ENCODE measurements at places on chromosomes 5 and 9. TPM values are rescaled to one million over a fixed set of nuclear protein-coding genes. Genes with fewer than 3 reads are reported as not detected.

DNA sequence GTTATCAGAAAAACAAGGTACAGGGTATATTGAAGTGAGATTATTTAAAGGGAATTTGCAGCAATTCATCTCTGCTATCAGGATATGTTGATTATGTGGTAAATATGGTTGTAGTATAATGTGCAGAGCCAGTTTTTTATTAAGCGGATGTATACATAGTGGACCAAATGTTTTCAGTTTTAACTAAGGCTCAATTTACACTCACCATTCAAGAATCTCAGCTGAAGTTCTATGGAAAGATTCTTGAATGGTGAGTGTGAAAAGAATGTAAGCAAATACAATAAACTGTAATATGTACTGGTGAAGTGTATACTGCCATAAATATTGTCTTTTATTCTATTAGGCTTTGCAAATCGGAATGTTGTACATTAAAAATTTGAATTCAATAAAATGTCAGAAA lies 895.9 kb upstream of the CDH10 start:
- no peaks in the 10 kb centered on the region for H3K4me1 ChIP-seq

DNA sequence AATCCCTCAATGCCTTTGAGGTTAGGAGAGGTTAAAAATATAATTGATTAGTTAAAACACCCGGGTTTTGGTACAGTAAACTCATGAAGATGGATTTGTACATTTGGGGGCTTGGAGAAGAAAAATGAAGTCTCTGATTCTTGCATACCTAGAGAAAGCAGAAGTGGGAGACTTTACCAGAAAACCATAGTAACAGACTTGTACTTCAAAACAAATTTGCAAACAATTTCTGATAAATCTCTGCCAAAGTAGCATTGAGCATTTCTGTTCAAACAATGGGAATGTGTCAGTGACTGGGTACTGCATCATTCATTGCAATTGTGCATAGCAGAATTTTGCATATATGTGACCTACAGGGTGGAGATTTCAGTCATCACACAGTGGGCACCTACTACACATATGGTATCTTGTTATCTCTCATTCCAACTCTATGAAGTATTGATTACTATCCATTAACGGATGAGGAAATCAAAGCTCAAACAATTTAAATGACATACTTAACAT lies 256.9 kb downstream of the PLK2 start:
- H3K4me3 ChIP-seq: no peak overlapping the region
- DNase-seq: no peak
- H3K4me1 ChIP-seq: no peaks in the 10 kb centered on the region

DNA sequence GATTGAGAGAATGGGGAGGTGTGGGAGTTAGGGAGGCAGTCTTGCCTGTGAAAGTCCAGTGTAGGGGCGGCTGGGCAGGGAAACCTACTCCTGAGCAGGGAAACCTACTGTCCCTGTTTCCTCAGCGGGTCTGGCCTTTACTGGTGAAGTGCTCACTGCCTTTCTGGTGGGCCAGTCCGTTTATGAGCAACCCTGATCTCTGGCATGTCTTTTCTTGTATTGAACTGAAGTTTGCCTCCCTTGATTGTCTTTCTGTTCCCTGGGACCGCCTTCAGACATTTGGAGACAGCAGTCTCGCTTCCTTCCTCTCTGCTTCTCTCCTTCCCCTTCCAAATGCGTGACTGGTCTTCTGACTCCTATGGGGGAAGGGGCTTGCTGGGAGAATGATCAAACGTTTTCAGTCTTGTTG lies 2.9 kb downstream of the SNX18 start:
- peaks cover 56% of the 10 kb centered on the region for H3K4me1 ChIP-seq
- H3K27me3 ChIP-seq: no peaks in the 10 kb centered on the region
- no peaks in the 10 kb centered on the region for H3K36me3 ChIP-seq

- no peaks in the 10 kb centered on the region for H3K36me3 ChIP-seq
- H3K27ac ChIP-seq: no peak overlapping the region
- no peak for DNase-seq
- H3K4me3 ChIP-seq: no peak overlapping the region
- H3K4me1 ChIP-seq: no peaks in the 10 kb centered on the region
Observed at GRCh38 chr5:174444479-174445188, 279.7 kb upstream of the MSX2 start.

The SPINK4 gene
- not detected for total RNA-seq

The C9orf153 gene
- total RNA-seq: not detected

DNA sequence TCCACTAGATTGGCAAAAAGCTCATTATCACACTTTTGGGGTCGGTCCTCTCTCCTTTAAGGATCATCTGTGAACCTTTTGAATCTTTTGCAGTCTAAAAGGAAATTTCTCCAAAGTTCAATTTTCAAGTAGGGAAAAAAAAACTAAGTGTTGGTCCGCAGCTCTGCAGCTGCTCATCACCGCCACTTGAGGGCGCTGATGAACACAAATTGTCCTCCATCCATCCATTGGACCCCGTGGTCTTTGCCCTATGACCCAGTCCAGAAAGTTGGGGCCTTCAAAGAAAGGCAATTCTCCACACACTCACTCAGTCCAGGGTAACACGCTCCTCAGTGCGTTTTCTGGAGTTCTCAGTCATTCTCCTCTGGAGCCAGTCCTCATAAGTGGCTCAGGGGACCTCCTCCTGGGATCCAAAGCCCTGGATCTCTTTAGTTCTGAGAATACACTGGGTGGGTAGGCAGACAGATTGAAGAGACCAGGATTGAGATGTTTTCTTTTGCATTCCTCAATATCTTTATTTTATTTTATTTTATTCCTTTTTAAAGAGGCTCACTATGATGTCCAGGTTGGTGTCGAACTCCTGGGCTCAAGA lies 63.6 kb upstream of the SLC28A3 start:
- no peak for DNase-seq
- no peaks in the 10 kb centered on the region for H3K36me3 ChIP-seq
- H3K27ac ChIP-seq: no peak overlapping the region
- no peaks in the 10 kb centered on the region for H3K4me1 ChIP-seq

DNA sequence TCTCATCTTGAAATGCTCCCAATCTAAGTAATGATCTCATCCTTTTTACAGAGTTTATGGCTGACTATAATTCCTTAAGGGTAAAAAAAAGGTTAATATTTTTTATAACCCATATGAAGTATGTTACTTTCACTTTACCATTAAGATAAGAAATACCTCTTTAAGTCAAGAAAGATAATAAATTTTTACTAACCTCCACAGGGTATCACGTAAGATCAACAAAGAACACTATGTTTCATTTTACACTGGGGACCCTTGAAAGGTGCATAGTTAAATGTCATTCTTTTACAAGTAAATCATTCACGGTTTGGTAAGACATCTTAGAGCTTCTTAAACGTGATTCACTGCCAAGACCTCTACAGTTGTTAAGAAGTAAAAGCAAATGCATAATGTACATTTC lies 472.7 kb upstream of the CDH9 start:
- H3K27me3 ChIP-seq: no peaks in the 10 kb centered on the region
- no peaks in the 10 kb centered on the region for H3K36me3 ChIP-seq
- no peak for DNase-seq
- no peaks in the 10 kb centered on the region for H3K4me1 ChIP-seq

DNA sequence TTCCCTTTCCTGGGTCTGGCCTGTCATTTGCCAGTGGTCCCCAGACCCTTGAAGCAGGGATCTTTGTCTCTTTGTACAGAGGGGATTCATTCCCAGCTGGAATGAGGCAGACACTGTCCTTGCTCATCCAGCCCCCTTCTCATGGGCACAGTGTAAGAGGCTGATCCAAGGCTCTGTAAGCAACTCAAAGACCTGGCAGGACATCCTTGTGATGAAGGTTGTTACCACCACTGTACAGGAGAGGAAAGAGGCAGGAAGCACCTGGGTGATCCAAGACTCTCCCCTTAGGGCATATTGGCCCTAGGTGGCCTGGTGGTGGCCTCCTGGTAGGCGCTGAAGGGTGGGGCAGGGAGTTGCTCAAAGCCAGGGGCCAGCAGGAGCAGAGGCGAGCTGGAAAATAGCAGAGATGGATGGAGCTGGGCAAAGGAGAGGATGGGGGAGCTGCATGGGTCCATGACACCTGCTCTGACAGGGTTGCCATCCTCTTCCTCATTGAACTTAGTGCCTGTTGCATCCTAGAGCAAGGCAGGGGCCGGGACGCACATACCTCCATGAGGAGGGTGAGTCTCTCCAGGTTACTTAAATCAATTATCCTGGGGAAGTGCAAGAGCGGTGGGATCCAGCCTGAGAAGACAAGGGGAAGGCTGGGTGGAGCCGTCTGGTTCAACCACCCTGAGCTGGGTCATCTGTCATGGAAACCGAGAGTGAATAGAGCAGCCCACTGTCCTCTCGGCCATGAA lies 9.8 kb upstream of the GADD45G start:
- H3K4me3 ChIP-seq: no peak overlapping the region
- H3K4me1 ChIP-seq: no peaks in the 10 kb centered on the region
- no peaks in the 10 kb centered on the region for H3K27me3 ChIP-seq
- H3K27ac ChIP-seq: no peak overlapping the region

Data from vagina (tissue), 2 donors.